Fibroblast of upper back skin (primary cell): ENCODE measurements at places on chromosomes 6 and 20.

DNA sequence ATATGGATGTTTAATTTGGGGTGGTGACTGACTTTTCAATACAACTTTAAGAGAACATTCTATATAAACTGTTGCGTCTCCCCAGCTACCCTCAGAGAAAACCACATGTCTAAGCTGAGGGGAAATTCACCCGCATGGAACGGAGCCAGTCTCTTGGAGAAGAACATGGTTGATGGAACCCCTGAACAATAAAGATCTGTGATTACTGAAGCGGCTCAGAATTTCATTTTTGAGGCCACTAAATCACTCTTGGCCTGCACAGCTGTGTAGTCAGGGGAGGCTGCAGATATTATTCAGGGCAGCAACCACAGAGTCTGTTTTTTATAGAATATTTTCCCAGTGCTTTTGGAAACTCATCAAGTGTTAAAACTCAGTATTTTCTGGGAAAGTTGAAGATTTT lies 73.8 kb downstream of the EYA4 start:
- DNase-seq, result peak; percentile 55

DNA sequence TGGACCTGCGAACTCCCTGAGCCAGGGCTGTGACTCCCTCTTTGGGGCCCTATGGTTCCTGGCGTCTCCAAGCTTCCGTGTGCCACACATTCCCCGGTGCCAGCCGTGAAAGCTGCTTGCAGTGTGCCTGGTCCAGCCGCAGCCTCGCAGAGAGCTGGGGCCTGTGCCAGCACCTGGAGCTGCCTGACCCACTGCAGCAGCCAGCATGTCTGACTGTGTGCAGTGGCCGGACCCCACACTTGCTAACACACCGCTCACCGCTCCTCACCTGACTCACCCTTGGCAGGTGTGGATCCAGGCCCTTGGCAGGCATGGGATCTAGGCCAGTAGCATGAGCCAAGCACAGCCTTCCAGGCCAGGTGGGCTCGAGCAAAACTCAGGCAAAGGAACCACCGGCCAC lies 227.5 kb downstream of the OTOR start:
- DNase-seq, result no peak

DNA sequence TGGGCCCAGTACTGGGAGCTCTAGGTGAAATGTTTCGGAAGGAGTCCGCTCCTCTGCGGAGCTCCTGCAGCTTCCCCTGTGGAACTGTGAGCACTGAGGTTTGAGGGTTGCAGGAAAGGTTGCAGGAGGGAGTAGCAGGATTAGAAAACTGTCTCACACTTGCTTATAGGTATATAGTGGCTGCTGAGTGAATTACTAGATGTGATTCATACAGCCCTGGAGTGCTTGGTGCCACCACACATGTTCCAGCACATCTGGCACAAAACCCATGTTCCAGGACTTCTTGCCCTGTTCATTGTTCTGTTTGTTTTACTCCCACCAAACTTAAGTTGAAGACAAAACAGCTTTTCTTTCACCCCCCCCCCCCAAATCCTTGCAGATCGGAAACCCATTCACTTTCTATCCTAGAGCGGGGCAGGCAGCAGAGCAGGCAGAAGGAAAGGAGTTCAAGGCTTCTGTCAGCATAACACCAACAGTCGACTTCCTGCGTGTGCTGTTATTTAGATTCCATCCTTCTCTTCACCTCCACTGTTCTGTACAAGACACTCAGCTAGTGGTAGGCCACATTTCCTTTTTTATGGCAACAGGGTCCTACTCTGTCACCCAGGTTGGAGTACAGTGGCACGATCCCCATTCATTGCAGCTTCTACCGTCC lies 669 bp upstream of the PEX6 start:
- DNase-seq, result peak; percentile 29

DNA sequence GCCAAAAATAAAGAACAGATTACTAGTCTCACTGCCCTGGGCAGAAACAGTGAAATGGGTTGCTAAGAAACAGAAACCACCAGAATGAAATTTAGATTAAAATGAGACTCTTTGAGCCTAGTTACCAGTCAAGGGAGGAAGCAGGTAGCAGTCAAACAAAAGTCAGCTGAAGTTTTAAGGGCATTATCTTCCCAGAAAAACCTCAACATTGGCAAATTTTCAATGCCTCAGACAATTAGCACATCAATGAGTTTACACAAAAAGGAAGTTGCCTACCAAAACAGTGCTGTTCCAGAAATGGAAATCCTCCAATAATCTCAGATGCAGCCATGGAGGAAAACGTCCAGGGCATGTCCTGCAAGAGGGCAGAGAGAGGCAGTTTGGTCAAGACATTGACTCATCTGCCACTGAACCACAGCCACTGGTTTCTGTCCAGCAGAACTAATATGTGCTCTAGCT lies 399.7 kb upstream of the ADGRB3 start:
- no peak for DNase-seq

- no peak for DNase-seq
Observed at GRCh38 chr6:144064402-144065212, 30.8 kb downstream of the SF3B5 start.

DNA sequence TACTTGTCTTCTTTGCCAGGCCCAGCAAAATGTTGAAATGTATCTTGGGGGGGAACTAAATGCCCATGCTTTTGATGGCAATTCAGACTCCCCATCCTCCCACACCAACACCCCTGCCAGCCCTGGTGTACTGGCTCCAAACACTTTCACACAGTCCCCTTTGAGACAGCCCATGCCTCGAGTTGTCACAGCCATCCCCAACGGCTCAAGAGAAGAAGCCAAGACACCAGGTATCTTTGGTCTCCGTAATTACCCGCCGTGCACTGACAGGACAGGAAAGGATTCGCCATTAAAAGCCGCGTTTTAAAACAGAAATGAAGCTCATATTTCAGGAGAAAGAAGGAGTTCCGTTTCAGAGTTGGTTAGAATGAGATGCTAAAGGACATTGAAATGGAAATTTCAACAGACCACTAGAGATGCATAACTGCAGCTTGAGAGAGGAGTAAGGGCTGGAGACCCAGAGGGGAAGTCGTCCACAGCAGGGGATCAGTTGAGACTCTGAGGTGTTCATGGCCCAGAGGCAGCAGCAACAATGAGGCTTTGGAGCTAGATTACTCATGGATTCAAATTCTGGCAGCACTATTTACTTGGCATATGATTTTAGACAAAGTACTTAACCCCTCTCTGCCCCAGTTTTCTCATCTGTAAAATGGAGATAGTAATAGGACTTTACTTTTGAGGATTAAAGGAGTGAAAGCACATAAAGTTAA lies 63.5 kb upstream of the ADGRF1 start:
- no peak for DNase-seq

GRCh38 chr20:44909872-44910689 lies at the start of gene PABPC1L:
PABPC1L (plus strand) TSS chr20:44910060; CDS start chr20:44910144, 84 bp downstream.
- peak; percentile 48 for DNase-seq

DNA sequence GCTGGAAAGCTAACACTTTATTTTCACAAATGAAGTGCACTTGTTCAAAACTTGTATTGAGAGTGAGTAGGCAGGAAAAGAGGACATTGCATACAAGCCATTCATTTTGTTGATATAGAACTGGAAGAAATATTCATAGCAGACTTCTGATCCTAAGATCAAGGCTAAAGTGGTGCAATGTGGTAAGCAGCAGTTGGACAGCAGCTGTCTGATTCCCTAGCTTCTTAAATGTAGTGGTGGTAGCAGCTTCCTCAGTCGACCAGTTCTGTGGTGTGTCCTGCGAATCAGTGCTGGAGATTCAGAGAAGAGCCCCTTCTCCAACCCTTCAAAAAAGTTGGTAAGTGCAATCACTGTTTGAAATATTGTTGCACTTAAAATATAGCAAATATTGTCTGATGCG lies 281.7 kb upstream of the GJE1 start:
- DNase-seq, result no peak
